Right renal pelvis (tissue), 4 donors: ENCODE measurements at places on chromosomes 4 and X. TPM values are rescaled to one million over a fixed set of nuclear protein-coding genes. Genes with fewer than 3 reads are reported as not detected.
A peak's percentile ranks its signal among the peaks of the same experiment; 100 is the strongest.

Gene DIPK2B
- polyA plus RNA-seq: 10.4 TPM

Gene PLXNB3
- 1.8 TPM for polyA plus RNA-seq

GRCh38 chrX:4397471-4397870 lies 684.0 kb upstream of the PRKX start:
- DNase-seq: no peak

Gene ETDB
- 0.30 TPM for polyA plus RNA-seq

- no peak for DNase-seq
Measured at GRCh38 chrX:101385795-101386541, at the start of gene BTK. Gene BTK (minus strand): TSS chrX:101386191. CDS start chrX:101375284, 10,907 bp downstream.

- DNase-seq: no peak
Measured at GRCh38 chr4:136124251-136124745, 1408.0 kb downstream of the PCDH18 start.

- DNase-seq: no peak
Measured at GRCh38 chrX:148459343-148459742, 41.1 kb upstream of the AFF2 start.

Gene GAGE2A
- polyA plus RNA-seq: not detected

Gene KLB
- polyA plus RNA-seq: 0.22 TPM

DNA sequence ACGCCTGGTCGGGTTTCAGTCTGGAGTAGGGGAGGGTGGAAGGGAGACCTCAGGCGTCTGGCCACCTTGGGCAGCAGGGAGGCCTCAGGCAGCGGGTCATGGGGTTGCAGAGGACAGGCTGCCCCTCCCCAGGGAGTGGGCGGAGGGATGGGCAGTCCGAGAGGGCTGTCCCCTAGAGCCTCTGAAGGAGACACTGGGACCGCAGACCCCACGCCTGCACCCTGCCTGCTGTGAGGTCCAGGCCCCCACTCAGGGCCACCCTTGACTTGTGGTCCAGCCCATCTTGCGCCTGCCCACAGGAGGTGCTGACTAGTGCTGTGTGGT lies 16.5 kb downstream of the FGFRL1 start:
- no peak for DNase-seq

DNA sequence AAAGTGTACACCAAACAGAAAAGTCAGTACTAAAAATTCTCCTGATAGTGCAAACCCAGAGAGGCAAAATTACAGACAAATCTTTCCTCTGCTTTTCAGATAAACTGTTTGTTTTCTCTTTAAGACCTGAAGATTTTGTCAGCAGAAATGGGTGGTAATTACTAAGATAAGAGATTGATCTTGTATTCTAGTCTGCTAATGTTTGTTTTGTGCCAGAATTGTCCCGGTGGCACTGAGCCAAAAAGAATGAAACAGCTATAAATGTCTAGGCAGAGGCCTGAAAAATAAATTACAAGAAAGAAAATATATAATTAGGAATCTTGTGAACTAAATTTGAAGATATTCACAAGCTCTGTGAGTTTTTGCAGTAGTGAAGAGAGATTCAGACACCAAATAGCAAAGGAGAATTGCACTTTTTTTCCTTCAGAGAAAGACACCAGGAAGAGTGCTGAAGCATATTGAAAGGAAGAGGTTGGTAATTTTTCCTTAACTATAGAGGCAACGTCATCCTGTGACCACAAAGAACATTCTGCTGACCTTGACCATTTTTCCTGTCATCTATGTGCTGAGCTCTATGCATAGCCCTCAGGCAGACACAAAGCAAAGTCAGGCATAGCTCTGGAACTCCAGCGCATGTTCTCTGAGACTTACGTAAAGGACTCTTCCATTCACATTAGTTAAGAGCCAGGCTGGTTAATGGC lies 314.5 kb upstream of the RASGEF1B start:
- no peak for DNase-seq

Gene ANKRD50
- 36.5 TPM for polyA plus RNA-seq

DNA sequence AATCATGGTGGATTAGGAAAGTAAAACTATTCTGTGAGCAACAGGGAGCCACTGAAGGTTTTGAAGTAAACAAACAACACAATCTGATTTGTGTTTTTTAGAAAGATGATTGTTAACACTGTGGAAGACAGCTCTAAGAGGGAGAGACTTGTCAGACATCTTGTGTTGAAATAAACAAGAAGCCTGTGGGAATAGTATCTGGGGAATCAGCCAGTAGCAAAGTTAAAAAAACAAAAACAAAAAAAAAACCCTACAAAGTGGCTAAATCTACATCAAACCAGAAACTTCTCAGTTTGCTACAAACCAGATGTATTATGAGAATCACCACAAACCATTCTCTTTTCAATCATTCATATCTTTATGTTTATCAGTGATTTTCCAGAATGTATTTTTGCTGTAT lies 125.7 kb upstream of the GPC4 start:
- no peak for DNase-seq

DNA sequence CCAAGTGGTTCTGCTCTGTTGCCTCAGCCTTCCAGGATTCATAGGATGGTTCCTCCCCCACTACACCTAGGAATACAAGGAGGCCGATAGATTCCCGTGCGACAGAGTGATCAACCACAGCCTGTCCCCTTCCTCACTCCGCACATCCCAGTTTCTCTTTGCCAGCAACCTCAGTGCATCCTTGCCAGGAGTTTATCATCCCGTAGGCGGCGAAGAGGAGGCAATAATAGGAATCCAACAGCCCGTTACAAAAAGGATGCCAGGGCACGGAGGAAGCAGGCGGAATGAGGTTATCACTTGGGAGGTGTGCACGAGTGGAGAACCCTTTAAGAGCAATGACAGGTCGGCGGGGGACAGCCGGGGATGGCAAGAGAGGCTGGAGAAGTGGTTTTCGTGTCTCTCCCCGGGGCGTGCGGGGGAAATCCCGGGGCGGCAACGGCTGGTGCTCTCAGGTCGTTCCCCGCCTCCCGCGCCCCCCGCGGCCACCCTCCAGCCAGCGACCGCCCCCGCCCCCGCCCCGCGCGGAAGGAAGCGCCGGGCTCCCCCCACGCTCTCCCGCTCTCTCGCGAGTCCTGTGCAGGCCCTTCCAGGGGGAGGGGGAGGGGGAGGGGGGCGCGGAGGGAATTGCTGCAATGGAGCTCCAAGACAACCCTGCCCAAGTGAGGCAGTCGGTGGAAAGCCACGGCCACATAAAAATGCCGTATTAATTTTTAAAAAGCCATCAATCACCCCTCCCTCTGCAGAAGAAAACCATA lies 1.6 kb downstream of the PPP3CA start:
- peak; percentile 45 for DNase-seq

GRCh38 chrX:18929775-18930174 lies 54.1 kb downstream of the PHKA2 start:
- DNase-seq: no peak

Gene UGT2B10
- polyA plus RNA-seq: 0.58 TPM

GRCh38 chr4:7365462-7366179 lies 69.1 kb downstream of the PSAPL1 start:
- DNase-seq: no peak

- DNase-seq: no peak
Measured at GRCh38 chr4:73600954-73601353, 19.3 kb downstream of the RASSF6 start.

- DNase-seq: no peak
Measured at GRCh38 chr4:114116861-114117260, 137.4 kb upstream of the ARSJ start.

DNA sequence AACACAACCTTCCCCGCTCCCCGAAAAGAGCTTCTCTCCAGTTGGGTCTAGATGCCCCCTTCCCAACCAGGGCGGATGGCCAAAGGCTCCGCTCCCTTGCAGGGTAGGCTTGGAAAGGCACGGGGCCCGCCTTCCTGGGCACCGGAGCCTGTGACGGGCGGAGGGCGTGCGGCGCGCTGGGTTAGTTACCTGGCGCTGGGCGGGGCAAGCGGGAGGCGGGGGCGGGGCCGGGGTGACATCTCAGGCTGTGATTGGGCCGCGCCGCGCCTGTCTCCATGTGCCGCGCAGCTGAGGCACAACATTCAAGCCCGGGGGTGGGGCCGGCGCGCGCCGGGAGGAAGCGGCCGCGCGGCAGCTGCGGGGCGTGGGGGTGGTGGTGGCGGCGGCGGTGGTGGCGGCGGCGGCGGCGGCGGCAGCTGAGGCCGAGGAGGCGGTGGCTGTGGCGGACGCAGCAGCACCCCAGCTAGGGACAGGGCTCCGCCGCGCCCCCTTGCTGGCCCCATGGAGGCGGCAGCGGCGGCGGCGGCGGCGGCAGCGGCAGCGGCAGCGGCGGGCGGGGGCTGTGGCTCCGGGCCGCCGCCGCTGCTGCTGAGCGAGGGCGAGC lies at the start of gene REPS2:
TSS of gene REPS2 (plus strand) at position 298 of the 604 bp plus-strand sequence. CDS start at position 502, 204 bp downstream.
- DNase-seq: peak; percentile 62

- DNase-seq: no peak
Measured at GRCh38 chrX:45233531-45233930, 32.9 kb upstream of the DIPK2B start.

Gene ELOVL6
- 33.7 TPM for polyA plus RNA-seq

GRCh38 chrX:45765281-45765680 lies 564.6 kb upstream of the DIPK2B start:
- DNase-seq: no peak

DNA sequence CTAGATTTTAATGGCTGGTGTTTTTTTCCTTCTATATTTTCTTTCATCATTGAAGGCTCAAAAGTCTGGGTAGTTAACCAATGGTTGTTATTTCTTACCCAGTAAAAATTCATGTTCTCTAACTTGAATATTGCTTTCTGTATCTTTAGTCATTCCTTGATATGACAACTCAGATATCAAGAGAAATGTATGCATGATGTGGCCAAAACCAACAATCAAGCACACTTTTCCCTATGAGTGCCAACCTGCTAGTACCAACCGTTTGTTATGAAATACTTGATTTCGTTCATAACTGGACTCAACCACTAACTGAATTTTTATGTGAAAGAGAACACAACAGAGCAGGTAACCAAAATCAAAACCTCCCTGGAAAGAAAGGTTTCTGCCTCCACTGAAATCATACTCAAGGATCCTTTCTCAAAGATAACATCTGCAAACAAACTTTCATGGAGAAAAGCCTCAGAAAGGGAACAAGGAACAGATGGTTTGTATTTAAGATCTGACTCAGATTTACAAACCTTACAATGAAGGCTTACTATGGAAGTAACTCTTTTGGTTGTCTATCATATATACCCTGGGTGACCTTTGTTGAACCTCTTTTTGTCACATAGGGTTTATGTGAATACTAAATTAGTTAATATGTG lies 8.3 kb upstream of the VEGFC start:
- DNase-seq: no peak

DNA sequence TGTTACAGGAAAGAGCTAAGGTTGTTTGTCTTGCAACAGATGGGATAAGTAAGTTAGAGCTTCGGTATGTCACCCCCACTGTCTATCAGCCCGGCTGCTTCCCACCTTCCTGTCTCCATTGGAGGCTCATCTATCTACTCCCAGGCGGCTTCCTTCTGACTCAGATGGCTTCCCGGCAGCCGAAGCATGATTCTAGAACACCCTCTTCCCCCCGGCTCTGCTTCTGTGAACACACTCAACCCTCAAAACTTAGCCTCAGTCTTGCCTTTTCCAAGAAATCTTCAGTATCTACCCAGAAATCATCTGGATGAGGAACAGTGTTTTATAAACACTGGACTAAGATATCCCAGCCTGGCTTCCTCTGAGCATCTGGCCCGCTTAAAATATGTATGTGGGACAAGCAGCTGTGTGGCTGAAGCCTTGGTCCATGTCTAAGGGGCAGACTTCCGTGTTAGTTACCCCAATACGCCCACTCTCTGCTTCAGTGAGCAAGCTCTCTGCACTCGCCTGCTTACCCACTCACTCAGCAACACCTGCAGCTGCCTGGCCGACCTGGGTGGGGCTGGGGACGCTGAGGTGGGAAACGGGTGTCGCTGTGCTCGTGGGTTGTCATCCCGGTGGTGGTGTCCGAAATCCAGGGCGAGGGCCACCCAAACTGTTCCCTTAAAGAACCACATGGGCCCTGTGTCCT lies 12.0 kb upstream of the SLC2A9 start:
- DNase-seq: no peak

DNA sequence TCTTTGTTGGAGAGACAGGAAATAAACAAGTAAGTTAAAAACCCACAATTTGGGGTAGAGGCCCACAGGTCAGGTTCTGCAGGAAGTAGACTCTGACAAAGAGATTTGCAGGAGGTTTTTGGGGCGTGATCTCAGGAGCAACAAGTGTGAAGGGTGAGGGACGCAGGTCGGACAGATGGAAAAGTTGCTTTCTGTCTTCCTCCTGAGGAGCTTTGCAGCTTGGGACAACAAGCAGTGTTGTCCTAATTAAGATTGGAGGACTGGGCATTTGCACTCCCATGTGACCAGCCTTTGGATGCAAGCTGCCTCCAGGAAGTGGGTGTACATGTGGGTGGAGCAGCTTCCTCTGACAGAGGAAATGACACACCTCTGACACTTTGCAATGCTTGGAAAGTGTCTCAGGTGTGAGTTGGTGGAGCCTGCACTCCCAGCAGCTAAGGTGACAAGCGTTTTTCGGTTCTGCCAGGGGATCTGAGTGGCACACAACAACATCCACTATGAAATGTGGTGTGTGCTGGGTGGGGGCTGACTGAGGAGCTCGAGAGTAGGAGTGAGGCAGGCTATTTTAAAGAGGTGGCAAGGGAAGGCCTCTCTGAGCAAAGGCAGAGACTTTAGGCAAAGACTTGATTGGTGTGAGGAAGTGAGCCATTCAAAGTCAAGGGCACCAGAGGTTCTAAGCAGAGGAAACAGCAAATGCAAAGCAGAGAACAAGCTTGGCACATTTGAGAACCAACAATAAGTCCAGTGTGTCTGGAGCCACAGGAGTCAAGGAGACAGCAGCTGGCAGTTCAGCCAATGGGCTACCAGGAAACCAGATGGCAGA lies 339.8 kb upstream of the GATB start:
- no peak for DNase-seq

DNA sequence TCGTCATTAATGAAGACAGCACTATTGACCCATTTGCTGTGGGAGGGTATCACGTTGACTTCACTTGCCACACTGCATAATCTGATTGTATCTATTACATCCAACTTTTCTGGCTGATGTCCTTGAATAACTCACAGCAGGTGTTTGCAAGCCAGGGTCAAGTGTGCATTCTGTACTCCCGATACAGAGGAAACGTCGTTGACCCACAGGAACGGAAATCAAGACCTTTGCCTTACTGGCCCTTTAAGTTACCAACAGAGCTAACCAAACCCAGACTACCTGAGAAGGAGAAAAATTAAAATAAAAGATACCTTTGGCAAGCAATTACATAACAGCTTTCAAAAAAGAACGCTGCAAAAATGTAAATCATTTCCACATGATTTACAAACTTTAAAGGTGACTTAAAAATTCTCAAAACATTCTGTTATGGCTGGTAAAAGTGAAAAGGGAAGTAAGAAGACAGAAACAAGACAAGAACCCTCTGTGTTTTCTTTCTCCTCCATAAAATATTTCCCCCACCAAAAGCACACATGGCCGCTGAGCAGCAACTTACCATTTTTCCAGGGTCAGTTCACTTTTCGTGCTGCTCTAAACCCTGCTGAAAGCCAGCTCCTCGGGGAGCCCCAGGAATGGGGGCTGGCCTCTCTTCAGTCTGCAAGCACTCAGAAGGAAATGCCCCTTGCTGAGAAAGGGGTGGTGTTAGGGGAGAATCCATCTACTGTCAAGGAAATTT lies 6.5 kb upstream of the SHISA3 start:
- DNase-seq: no peak

DNA sequence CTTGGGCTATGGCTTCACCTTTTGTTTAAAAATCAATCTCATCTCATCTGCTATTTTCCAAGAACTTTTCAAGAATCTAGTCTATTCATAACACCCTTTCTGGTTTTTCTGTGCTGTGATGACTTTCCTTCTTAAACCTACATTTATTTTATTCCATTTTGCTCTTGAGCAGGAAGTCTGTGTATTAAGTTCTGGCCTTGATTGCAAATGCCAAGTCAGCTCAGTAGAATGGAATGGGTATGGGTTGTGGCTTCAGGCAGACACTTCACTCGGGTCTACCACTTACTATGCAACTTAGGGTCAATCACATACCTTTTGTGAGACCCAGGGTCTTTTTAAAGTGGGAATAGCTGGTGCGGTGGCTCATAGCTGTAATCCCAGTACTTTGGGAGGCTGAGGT lies 522.3 kb downstream of the TRIML1 start:
- no peak for DNase-seq
